SJSA1 (cell line): ENCODE measurements at places on chromosomes 1 and 21. TPM values are rescaled to one million over a fixed set of nuclear protein-coding genes. Genes with fewer than 3 reads are reported as not detected.

DNA sequence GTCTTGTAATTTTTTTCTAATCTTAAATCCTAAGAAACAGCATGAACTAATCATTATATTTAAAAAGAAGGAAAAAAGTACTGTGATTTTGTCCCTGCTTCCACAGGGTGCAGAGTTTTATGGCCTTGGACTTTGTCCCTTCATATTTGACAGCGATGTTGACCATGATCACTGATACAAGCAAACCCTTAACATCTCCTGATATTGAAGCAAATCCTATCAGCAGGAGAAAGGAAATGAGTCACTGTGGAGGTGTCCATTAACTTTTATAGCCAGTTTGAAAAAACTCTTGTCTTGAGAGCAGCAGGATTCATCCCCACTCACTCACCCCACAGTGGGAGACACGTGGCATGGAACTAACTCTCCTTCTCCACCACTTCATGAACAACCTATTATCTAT, 5.1 kb upstream of the REG4 start:
- H3K36me3 ChIP-seq = no peaks in the 10 kb centered on the region
- no peak for DNase-seq
- no peaks in the 10 kb centered on the region for H3K4me1 ChIP-seq
- no peak overlapping the region for H3K27ac ChIP-seq
- no peaks in the 10 kb centered on the region for H3K27me3 ChIP-seq

DNA sequence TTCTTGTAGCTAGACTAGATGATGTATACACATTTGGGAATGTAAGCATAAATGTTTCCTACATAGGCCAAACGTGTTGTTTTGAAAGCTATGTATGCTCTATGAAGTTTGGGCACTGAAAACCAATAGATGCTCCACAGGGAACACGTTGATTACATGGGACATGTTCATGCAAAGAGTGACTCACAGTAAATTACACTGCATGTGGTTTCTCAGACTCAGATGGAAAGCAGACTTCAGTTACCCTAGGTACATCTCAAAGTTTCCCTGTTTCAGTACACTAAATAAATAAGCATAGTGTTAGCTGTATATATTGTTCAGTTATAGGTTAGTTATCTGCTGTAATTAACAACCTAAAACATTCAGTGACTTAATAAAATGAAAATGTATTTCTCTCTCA, 301.9 kb upstream of the RUNX1 start:
- H3K4me3 ChIP-seq = no peak overlapping the region
- H3K27ac ChIP-seq = no peak overlapping the region
- DNase-seq = no peak
- peaks cover 5% of the 10 kb centered on the region; the same call in 1 of the 2 replicates for H3K4me1 ChIP-seq
- H3K36me3 ChIP-seq = no peaks in the 10 kb centered on the region
- no peaks in the 10 kb centered on the region for H3K27me3 ChIP-seq

- H3K4me1 ChIP-seq = peaks cover 14% of the 10 kb centered on the region
- no peak overlapping the region for H3K4me3 ChIP-seq
- peak; percentile 80 for DNase-seq
- no peaks in the 10 kb centered on the region for H3K36me3 ChIP-seq
- H3K27me3 ChIP-seq = no peaks in the 10 kb centered on the region
- H3K27ac ChIP-seq = peak overlapping the region; percentile 42; the same call in 1 of the 2 replicates
These were observed 13.5 kb upstream of the TNFRSF1B start for GRCh38 chr1:12153181-12153785.

GRCh38 chr1:193794239-193794638, 607.8 kb upstream of the B3GALT2 start:
- no peaks in the 10 kb centered on the region for H3K4me1 ChIP-seq
- H3K27me3 ChIP-seq = no peaks in the 10 kb centered on the region

DNA sequence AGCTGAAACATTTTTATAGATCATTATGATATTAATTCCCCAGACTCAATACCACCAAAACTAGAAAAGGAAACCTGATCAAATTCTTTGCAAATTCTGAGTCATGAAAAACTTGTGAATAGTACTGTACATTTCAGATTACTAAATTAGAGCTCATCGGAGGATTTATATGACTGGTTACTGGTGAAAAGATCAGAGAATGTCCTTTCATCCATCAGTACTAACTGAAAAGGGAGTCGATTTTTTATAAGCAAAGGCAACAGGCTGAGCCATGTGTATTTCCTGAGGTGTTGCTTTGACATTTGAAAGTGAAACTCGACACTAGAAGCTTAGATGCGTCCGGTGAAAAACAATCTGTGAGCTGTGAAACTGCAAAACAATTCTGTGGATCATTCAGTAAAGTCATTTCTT, 155.7 kb downstream of the TNFSF18 start:
- no peak for DNase-seq
- peaks cover 5% of the 10 kb centered on the region; the same call in 1 of the 2 replicates for H3K36me3 ChIP-seq
- H3K27ac ChIP-seq = peak overlapping the region; percentile 31
- peak overlapping the region; percentile 8; the same call in 1 of the 2 replicates for H3K4me3 ChIP-seq
- H3K27me3 ChIP-seq = no peaks in the 10 kb centered on the region

DNA sequence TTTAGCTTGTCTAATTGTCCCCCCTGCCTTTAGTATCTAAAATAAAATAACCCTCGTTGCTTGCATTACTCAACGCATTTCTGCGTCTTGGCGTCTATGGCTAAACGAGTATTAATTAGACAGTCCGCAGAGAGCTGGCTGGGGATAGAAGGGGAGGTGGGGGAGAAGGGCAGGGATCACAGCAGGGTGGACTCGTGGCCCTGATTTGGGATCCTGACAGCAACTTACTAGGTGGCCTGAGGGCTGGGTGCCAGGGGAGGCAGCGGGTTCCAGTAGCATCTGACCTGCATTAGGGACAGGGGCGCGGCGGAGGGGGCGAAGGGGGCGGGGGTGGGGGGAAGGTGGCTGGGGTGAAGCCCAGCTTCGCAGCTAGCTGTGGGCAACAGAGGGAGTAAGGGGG, 1.1 kb upstream of the BACE2 start:
- no peak overlapping the region for H3K4me3 ChIP-seq
- no peak overlapping the region for H3K27ac ChIP-seq
- peaks cover 13% of the 10 kb centered on the region for H3K4me1 ChIP-seq
- no peaks in the 10 kb centered on the region for H3K36me3 ChIP-seq
- peaks cover 34% of the 10 kb centered on the region for H3K27me3 ChIP-seq
- no peak for DNase-seq

- peak; percentile 22 for DNase-seq
- no peaks in the 10 kb centered on the region for H3K4me1 ChIP-seq
- H3K27ac ChIP-seq = no peak overlapping the region
- no peaks in the 10 kb centered on the region for H3K27me3 ChIP-seq
These were observed 439.4 kb downstream of the PTPRU start for GRCh38 chr1:29675481-29676263.

- H3K27ac ChIP-seq = no peak overlapping the region
- no peaks in the 10 kb centered on the region for H3K27me3 ChIP-seq
- H3K36me3 ChIP-seq = no peaks in the 10 kb centered on the region
- DNase-seq = no peak
- H3K4me1 ChIP-seq = peaks cover 5% of the 10 kb centered on the region; the same call in 1 of the 2 replicates
These were observed 127.9 kb downstream of the PLPP3 start for GRCh38 chr1:56451491-56451890.

DNA sequence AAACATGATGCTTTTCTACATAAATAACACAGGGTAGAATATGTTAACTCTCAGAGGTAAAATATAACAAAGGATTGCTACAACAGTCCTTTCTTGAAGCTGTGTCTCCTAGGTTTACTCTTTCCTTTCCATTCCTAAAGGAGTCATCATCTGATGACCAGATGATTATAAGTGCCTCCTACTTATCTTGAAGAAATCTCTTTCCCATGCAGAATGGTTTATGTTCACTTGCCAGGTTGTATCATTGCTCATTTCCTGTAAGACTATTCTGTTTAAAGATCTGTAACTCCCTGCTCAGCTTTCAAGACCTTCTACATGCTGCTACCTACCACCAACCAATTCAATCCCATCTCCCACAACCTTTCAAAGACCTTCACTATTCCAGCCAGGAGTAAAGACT, 51.5 kb upstream of the PTCH2 start:
- DNase-seq = peak; percentile 34
- peaks cover 45% of the 10 kb centered on the region for H3K4me1 ChIP-seq
- no peak overlapping the region for H3K4me3 ChIP-seq

DNA sequence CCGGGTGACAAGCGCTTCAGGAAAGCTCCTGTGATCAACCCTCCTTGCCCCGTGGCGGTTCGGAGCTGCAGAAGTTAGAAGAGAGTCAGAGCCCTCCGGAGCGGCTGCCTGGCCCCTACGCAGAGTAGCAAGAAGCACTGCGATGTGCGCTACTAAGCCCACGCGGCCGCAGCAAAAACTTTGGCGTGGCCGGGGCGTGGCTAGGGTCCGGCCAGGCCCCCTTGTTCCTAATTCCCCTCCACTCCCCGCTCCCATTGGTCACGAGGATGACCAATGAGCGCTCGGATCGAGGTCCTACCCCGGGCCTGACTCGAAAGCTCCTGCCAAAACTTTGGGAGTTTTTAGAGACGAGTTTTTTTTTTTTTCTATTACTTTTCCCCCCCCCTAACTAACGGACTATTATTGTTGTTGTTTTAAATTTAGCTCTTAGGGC, at the start of gene HLX:
TSS of gene HLX (plus strand) at position 368 of the 433 bp plus-strand sequence. CDS start 415 bp downstream, outside the sequence.
- peaks cover 27% of the 10 kb centered on the region for H3K4me1 ChIP-seq
- peak within 1 kb of the TSS; percentile 91 for H3K4me3 ChIP-seq
- peak within 1 kb of the TSS; percentile 83 for H3K27ac ChIP-seq
- H3K27me3 ChIP-seq = no peaks in the 10 kb centered on the region
- H3K36me3 ChIP-seq = peaks cover 33% of the 10 kb centered on the region

GRCh38 chr1:104797982-104798381, 1048.3 kb downstream of the AMY1C start:
- no peaks in the 10 kb centered on the region for H3K36me3 ChIP-seq
- H3K27ac ChIP-seq = no peak overlapping the region
- no peak overlapping the region for H3K4me3 ChIP-seq
- no peak for DNase-seq
- no peaks in the 10 kb centered on the region for H3K4me1 ChIP-seq

GRCh38 chr1:211068976-211069375, 65.0 kb downstream of the KCNH1 start:
- H3K27me3 ChIP-seq = no peaks in the 10 kb centered on the region
- H3K27ac ChIP-seq = no peak overlapping the region
- no peaks in the 10 kb centered on the region for H3K4me1 ChIP-seq

DNA sequence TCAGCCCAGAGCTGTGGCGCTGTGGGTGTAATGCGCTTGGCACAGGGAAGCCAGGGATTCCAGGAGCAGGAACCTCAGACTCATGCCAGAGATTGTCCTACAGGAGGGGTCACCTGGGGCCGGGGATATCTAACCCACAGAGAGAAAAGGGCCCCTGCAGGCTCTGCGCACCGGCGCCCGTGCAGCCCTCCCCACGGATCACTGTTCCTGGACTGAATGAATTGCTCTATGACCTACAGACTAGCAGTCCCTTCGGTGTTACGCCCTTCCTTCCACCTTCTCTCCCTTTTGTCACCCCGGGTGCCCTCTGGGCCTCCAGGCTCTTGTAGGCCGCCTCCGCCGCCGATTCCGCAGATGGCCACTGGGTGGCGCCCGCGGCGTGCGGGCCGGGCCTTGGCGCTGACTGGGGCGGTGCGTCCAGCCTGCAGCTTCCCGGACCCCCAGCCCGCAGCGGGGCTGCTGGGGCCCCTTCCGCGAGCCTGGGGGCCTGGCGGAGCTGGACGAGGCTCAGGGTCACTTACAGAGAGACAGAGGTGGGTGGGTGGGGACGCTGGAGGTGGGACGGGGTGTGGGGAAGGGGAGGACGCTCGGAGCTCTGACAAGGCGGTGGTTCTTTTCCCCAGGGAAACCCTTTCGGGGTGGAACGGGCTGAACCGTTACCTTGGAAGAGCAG, 101.3 kb downstream of the IER5 start:
- no peaks in the 10 kb centered on the region for H3K36me3 ChIP-seq
- H3K4me3 ChIP-seq = no peak overlapping the region
- H3K27me3 ChIP-seq = no peaks in the 10 kb centered on the region; the same call in 1 of the 2 replicates
- peak; percentile 45 for DNase-seq
- H3K27ac ChIP-seq = no peak overlapping the region

GRCh38 chr1:236913371-236914037, 90.7 kb downstream of the MT1HL1 start:
- no peaks in the 10 kb centered on the region for H3K27me3 ChIP-seq
- no peak overlapping the region for H3K27ac ChIP-seq

DNA sequence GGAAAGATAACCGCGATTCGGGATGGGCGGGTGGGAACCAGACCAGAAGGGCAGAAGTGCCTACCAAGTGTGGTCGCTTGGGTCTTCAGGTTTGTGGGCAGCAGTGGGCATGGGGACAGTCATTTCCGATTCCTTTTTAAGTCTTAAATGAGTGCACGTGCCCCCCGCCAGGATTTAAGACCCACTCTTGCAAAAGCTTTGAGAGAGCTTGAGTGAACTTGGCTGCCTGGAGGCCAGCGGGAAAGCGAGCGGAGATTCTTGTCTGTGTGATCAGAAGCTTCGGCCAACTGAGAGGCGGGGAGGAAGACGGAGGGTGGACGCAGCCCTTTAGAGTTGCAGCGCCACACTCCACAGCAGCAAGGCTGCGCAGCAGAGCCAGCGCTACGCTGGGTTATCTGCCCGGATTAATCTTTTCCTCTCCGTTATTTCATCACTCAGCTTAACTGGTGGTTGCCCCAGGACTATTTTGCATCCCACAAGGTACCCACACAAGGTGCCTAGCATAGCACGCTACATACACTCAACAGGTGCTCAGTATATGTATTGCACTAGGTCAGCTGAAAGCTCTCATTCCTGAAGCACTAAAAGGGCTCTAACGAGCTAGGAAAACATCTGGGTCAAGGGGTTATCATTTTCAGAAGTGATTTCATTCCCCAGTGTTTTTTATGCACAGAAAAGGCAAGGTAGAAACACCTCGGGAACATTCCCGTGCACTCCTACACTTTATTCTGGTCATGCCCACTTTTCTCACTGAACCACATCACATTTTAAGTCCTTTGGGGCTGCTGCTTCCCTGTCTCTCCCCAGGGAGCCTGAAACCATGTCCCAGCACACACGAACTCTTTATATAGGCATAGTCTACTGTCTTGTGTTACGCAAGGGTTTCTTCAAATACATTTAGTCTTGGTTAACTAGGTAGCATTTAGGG, 1.5 kb upstream of the BATF3 start:
- peak overlapping the region; percentile 43 for H3K4me3 ChIP-seq
- H3K27me3 ChIP-seq = peaks cover 24% of the 10 kb centered on the region
- H3K36me3 ChIP-seq = no peaks in the 10 kb centered on the region
- DNase-seq = no peak

GRCh38 chr1:22529901-22530621, 33.2 kb upstream of the EPHA8 start:
- no peak for DNase-seq
- no peaks in the 10 kb centered on the region for H3K4me1 ChIP-seq
- H3K36me3 ChIP-seq = peaks cover 8% of the 10 kb centered on the region; the same call in 1 of the 2 replicates
- H3K27me3 ChIP-seq = no peaks in the 10 kb centered on the region

Gene ADGRL2
- 0.22 and 3.5 TPM in 2 replicates for total RNA-seq

Gene RCSD1
- 1.3 and 2.3 TPM in 2 replicates for total RNA-seq

Gene KCNN3
- total RNA-seq = not detected in 2 replicates

Gene CD1D
- total RNA-seq = not detected in 2 replicates

Gene INSRR
- total RNA-seq = not detected in 2 replicates

Gene RNF2
- 8.1 and 20.9 TPM in 2 replicates for total RNA-seq

Gene IRF6
- total RNA-seq = not detected in 2 replicates

Gene KIRREL1
- total RNA-seq = 83.9 and 123 TPM in 2 replicates

Gene LCE3C
- not detected in 2 replicates for total RNA-seq
